Activated T-cell treated with anti-CD3 and anti-CD28 coated beads for 4 hours (primary cell): ENCODE measurements at places on chromosomes 12 and 14.

GRCh38 chr14:68714991-68715924 is 77.6 kb downstream of the ZFP36L1 start:
- no peak for DNase-seq

DNA sequence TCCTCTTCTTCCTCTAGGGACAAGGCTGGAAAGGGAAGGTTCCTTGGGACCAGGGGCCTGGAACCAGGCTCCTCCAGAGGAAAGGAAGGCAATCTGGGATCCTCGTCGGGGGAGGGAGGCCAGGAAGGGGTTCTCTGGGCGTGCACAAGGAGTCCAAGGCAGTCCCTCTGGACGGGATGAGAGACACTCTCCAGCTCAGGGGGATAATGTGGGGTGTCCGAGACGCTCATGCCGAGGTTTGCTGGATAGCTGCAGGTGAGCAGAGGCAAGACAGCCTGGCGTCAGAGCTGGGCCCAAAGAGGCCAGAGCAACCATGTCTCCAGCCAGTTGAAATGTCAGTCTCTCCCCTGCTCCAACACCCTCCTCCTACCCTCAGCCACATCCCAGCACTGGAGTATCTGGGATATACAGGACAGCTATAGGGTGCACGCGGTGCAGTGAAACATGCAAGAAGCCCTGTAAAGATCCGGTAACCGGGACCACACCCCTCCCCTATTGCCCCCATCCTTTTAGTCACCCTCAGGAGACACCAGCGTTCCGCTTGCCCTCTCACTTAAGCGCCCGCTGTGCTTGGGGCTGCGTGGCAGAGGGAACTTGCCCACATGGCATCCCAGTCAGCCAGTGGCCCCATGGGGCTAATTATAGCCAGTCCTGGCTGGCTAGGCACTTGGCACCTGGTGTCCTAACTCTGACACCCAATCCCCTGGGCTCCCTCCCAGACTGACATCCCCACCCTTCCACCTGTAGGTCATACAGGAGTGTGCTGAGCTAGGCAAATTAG is at the start of gene KLHL33:
Gene KLHL33, minus strand, starts transcription at position 585 of the 781 bp plus-strand sequence. Its CDS starts 355 bp downstream, at position 230.
- no peak for DNase-seq

GRCh38 chr14:75548544-75548943 is 26.3 kb downstream of the BATF start:
- no peak for DNase-seq

DNA sequence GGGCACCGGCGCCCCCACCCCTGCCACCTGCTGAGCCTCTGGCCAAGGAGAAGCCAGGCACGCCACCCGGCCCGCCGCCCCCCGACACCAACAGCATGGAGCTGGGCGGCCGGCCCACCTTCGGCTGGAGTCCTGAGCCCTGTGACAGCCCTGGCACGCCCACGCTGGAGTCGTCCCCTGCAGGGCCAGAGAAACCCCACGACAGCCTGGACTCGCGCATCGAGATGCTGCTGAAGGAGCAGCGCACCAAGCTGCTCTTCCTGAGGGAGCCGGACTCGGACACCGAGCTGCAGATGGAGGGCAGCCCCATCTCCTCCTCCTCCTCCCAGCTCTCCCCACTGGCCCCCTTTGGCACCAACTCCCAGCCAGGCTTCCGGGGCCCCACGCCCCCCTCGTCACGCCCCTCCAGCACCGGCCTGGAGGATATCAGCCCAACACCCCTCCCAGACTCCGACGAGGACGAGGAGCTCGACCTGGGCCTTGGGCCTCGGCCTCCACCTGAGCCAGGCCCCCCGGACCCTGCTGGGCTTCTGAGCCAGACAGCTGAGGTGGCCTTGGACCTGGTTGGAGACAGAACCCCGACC is 6.5 kb downstream of the SETD1B start:
- no peak for DNase-seq

- DNase-seq = no peak
Measured at GRCh38 chr12:75390156-75390898, 562 bp upstream of the GLIPR1L2 start.

- DNase-seq = no peak
Measured at GRCh38 chr12:75236206-75236605, 26.6 kb upstream of the KCNC2 start.
